ENCODE measurements at places on chromosomes 7 and 10.

GRCh38 chr10:70903262-70903921, 15.0 kb upstream of the PCBD1 start:
- DNase-seq, result peak; percentile 29

GRCh38 chr7:79984210-79984609, 150.4 kb upstream of the GNAI1 start:
- peak; percentile 74 for DNase-seq

- no peak for DNase-seq
Measured at GRCh38 chr7:21887779-21888178, 57.9 kb downstream of the CDCA7L start.

GRCh38 chr10:13899941-13900340, 313.2 kb downstream of the PRPF18 start:
- DNase-seq, result no peak

DNA sequence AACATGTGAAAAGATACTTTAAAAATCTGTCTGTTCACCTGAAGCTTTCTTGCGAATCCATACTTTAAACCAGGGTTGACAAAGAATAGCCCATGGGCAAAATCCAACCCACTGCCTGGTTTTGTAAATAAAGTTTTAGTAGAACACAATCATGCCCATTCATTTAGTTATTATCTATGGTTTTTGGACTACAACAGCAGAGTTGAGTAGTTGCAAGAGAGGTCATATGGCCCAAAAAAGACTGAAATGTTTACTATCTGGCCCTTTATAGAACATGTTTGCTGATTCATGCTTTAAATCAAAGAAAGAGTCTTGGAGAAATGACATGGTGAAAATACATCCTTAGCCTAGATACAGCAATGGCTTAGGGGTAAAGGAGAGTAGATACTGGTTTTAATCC, 356.2 kb downstream of the RNLS start:
- DNase-seq, result no peak

DNA sequence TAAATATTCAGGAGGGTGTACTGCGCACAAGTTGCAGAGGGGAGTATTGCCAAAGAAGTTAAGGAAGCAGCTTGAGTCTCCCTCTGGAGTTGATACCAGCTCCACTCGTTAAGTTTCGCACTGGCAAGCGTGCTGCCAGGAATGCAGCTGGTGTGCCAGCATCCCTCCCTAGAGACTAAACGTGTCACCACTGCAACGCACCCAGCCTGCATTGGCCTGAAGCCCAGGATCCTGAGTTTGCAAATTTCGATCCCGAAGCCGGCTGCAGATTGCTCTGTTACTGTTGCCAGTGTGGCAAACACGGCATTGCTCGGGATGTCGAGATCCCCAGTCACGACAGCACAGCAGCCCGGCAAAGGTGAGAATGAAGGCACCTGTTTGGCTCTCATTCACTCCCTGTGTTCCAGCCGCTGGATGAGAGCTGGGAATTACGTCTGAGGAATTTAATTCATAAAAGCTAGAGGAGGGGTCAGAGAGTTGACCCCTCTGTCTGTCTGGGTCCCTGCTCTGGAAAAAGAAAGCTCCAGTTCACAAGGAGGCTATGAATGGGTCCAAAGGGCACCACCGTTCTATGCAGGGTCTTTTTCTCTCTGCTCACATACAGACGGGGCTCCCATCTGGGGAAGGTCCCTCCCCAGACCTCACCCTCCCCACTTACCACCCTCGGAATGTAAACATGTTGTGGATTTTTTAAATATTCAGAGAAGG, 61.0 kb downstream of the NRP1 start:
- DNase-seq, result peak; percentile 98

DNA sequence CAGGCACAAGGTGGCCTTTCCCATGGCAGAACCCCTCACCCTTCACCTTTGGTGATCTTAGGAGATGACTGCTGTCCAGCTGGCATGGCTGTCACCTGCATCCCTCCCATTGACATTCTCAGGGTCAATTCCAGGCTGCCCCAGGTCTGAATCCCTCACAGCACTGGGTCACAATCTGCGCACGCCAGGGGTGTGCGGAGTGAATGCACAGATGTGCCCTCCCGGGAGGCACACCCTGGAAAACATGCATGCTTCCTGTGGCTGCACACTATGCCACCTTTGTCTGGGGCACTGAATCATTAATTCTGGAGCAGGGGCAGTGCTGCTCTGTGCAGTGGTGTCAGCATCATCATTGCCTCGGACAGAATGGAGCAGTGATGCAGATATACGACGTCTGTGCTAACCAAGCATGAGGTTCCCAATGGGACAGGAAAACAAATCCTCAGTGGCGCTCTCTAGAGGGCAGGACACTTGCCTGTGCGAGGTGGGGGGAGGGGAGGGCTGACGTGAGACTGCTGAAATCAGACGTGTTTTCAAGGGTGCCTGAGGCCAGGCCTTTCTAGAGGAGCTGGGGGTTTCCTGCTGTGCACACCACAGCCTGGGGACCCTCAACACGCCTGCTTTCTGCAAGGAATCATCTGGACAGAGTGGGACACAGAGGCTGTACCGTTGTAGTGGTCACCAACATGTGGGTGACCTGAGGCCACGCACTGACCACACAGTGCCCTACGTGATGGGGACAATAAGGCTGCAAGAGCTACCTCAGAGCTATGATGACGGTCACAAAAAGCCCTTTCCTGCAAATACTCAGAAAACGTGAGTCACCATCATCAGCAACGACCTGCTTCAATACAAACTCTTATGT, 77.9 kb downstream of the HIPK2 start:
- DNase-seq, result no peak

DNA sequence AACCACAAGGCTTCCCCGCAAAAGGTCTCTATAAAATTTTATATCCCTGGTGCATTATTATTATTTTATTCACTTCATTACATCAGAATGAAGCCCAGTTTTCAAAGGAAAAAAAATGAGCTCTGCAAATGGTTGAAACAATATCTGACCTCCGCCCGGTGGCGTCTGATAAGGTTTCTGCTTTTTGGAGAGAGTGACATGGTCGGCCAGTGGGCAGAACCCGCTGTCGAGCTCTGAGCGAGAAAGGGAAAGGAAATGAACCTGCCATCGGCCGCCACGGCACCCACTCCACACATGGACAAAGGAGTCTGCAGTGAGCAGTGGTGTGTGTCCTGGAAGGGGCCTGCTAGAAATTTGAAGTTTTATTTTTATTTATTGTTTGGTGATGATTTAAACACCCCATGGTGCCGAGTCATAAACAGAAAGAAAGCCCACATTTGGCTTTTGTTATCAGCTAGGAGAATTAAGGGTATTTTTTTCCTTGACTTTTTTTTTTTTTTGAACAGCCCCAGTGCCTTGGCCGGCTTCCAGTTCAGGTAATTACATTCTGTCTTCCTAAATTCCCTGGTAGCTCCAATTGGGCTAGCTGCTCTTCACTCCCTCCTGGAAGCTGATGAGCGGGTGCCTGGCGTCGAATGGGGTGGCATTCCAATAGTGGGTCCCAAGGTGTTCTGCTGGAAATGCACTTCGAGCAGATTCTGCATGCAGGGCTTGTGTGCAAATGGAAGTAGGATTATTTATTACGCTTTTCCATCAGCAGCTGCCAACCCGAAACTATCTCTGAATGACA, 149.4 kb upstream of the MKI67 start:
- DNase-seq, result no peak

- no peak for DNase-seq
Measured at GRCh38 chr7:66627881-66628360, 760 bp upstream of the KCTD7 start.

- no peak for DNase-seq
Measured at GRCh38 chr7:70634071-70634470, 497.9 kb upstream of the GALNT17 start.

DNA sequence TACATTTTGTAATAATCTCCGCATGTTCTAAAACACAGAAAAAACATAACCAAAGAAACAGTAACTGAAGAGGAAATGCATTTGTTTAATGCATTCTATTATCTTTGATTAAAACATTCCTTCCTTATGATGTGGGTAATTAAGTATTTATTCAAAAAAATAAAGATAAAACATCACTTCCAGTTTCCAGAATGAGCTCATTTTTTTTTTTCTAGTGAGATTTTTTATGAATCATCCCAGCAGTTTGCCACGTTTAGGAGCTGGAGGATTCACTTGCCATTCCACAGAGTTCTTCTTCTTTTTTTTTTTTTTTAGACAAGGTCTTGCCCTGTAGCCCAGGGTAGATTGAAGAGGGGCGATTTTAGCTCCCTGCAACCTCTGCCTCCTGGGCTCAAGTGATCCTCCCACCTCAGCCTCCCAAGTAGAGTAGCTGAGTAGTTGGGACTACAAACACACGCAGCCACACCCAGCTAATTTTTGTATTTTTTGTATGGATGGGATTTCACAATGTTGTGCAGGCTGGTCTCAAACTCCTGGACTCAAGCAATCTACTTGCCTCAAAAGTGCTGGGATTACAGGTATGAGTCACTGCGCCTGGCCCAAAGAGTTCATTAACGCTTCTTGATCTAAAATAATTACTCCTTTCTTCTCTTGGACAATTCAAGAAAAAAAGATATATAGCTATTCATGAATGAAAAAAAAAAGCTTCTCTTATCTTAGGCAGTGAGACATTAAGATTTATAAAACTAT, 177.3 kb downstream of the DKK1 start:
- peak; percentile 41 for DNase-seq

GRCh38 chr10:49605216-49605938, 4.7 kb upstream of the SLC18A3 start:
- no peak for DNase-seq

DNA sequence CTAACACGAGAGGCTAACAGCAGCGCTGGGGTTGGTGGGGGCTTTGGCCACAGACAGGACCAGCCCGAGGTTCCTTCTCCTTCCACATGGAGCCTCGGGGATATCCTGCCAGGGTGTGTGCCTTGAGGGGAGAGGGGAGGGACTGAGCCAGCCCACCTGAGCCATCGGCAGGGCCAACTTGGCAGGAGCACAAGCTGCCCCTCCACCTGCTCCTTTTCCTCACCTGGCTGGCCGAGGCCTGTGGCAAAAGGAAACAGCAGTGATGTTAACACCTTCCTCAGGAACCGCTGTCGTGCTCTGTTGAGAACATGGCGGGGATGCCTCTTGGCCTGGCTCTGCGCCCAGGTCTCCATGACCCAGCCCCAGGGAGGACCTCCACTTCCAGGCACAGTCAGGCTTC, 255.1 kb upstream of the PPP2R2D start:
- DNase-seq, result no peak

DNA sequence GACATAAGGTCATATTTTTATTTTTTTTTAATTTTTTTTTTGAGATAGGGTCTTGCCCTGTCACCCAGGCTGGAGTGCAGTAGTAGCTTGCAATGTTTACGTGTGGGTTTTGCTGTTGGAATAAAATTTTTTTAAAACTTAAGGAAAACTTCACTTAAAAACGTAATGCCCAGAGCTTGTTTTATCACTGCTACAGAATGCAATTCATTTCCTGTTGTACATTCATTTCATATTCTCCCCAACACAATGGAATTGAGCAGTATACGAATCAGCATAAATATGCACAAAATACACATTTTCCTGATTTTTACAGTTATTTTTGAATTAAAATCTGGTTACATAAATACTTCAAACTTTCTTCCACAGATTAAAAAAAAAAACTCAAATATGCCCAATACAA, 40.3 kb downstream of the RSU1 start:
- DNase-seq, result no peak

GRCh38 chr10:62056698-62057097, 155.2 kb downstream of the ARID5B start:
- DNase-seq, result no peak

GRCh38 chr7:147022056-147022455, 905.5 kb downstream of the CNTNAP2 start:
- DNase-seq, result no peak

- DNase-seq, result no peak
Measured at GRCh38 chr7:605661-606450, 86.2 kb upstream of the PDGFA start.

DNA sequence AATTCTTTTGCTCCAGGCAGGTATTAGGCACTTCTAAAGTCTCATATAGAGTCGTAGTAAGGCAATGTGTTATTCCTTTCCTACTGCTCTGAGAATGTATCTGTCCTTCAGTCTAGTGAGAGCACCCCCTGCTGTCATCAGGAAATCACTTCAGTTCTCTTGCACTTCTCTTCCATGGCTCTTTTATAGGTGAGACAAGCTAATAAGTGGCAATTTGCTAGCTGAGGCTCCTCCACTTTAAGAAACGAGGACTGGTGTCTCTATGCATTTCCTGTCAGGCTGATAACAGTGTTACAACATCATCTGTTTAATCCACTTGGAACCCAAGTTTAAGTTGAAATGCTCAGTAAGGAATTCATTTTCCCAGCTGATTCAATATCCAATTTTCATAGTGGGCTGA, 350.6 kb downstream of the TFEC start:
- DNase-seq, result peak; percentile 55

- DNase-seq, result no peak
Measured at GRCh38 chr7:17786314-17786852, 153.9 kb downstream of the SNX13 start.

- DNase-seq, result peak; percentile 74
Measured at GRCh38 chr10:75399461-75400162, 2.0 kb downstream of the ZNF503 start.

- DNase-seq, result no peak
Measured at GRCh38 chr7:2270495-2270894, 28.5 kb downstream of the NUDT1 start.

GRCh38 chr10:76881477-76882220, 756.0 kb downstream of the KCNMA1 start:
- no peak for DNase-seq

- no peak for DNase-seq
Measured at GRCh38 chr10:120217736-120218135, 239.3 kb upstream of the PLPP4 start.

DNA sequence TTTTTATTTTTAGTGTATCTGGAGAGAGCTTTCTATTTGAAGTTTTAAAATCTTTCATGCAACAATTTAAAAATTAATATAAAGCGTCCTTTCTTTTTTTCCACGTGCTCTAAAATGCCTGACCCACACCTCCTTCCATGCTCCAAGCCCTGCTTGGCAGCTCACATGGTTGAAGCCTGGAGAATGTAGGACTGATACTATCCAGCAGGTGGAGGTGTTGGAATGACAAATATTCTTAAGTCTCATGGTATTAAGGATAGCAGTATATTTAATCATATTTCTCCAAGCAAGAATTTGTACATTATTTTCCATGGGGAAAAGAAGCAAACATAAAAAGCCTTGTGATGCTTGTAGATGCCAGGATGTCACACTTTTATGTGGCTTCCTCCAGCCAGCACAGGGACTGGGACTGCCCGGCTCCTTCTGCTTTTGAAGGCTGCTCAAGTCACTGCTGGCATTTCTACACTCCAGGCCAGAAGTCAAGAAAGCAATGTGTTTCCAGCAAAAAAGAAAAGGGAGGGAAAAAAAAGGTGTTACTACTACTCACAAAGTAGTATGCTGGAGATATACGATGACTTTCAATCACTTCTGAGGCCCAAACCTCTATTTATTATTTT, 49.7 kb downstream of the BZW2 start:
- peak; percentile 68 for DNase-seq

Data from HFFc6 (cell line).